ENCODE measurements at places on chromosomes 3 and 15. TPM values are rescaled to one million over a fixed set of nuclear protein-coding genes. Genes with fewer than 3 reads are reported as not detected.

KBTBD8 gene
- total RNA-seq, result 1.4 TPM

SNRK gene
- 30.7 TPM for total RNA-seq

RPL22L1 gene
- total RNA-seq, result 23.6 TPM

DNA sequence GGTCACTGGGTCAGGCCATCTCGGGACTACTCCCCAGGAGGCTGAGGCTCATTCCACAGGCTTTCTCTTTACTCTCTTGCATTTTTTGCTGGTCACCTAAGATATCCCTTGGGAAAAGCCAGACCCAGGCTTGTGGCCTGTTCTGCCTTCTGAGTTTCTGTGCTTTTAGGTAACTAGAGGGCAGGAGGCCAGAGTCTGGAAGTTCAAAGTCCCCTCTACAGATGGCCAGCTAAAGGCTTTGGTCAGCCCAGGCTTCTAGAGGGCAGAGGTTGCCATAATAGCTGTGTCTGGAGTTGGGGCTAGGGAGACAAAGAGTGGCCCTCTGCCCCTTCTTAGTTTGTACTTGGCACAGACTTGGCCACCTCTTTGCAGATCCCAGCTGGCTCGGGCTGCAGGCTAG, 8.4 kb upstream of the PARP6 start:
- no peak overlapping the region for H3K27ac ChIP-seq
- H3K4me1 ChIP-seq, result no peaks in the 10 kb centered on the region
- no peak for DNase-seq

DNA sequence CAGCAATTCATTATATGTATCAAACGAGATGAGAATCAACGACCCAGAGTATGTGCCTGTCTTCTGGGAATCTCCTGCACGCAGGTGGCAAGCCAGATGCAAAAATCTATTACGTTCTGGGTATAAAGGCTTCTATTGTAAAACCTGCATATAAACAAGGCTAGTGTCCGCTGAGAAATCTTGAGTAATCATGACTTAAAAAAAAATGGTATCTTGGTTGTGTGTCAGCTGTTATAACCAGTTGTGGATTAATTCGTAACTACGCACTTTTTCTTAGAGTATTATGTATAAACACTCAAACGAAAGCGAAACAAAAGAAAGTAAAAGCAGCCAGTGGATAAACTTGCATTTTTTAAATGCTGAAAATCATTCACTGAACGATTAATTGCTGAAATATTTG, 509.1 kb downstream of the RSL24D1 start:
- no peak overlapping the region for H3K27ac ChIP-seq
- H3K36me3 ChIP-seq, result no peaks in the 10 kb centered on the region
- no peak for DNase-seq
- H3K4me1 ChIP-seq, result no peaks in the 10 kb centered on the region
- no peak overlapping the region for H3K4me3 ChIP-seq

DNA sequence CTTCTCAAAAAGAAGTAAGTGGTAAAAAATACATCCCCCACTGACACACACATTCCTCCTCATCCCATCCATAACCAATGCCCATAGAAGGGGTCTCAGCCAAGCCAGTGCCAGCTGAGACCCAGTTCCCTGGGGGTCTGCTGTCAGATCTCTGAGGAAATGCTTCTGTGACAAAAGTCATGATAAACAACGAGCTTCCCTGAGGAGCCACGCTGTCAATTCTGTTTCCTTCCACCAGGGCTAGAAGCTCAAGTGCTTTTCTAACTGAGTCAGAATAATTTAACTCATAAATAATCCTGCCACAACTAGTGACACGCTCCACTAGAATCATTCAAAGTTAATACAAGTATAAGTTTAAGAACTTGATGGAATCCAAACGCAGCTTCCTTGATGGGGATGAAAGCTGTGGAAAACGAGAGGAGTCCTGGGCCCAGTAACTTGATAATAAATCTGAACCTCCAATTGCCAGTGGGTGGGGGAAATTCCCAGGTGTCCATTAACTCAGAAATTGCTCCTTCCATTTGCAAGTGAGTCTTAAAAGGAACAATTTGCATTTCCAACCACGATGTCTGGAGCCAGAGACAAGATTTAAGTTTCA, 348.7 kb upstream of the LMCD1 start:
- DNase-seq, result peak; percentile 42
- H3K36me3 ChIP-seq, result no peaks in the 10 kb centered on the region
- no peaks in the 10 kb centered on the region for H3K27me3 ChIP-seq
- no peak overlapping the region for H3K4me3 ChIP-seq

TGM5 gene
- total RNA-seq, result 0.17 TPM

FAM3D gene
- total RNA-seq, result not detected

DNA sequence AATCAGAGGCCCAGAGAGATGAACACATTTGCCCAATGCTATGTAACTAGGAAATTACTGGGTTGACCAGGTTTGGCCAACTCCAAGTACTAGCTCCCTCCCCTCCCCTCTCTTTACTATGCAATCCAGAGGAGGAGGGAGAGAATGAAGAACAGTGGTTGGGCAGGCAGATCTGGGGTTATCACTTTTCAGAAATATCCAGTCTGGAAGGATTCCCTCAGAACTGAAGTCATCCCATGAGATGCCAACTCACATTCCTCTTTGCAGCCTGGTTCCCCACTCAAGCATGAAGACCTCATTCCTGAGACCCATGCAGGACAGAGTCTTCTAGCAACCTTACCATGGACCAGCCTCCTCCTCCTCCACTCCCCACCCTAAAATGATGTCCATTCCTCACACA, 201.1 kb downstream of the TLE3 start:
- no peak overlapping the region for H3K4me3 ChIP-seq
- H3K4me1 ChIP-seq, result no peaks in the 10 kb centered on the region
- peaks cover 12% of the 10 kb centered on the region for H3K27me3 ChIP-seq
- no peaks in the 10 kb centered on the region for H3K36me3 ChIP-seq

- no peak overlapping the region for H3K4me3 ChIP-seq
- H3K27ac ChIP-seq, result no peak overlapping the region
- no peaks in the 10 kb centered on the region for H3K27me3 ChIP-seq
- no peaks in the 10 kb centered on the region for H3K36me3 ChIP-seq
- no peak for DNase-seq
- H3K4me1 ChIP-seq, result no peaks in the 10 kb centered on the region
These were observed 291.4 kb upstream of the ATP11B start for GRCh38 chr3:182501856-182502255.

DNA sequence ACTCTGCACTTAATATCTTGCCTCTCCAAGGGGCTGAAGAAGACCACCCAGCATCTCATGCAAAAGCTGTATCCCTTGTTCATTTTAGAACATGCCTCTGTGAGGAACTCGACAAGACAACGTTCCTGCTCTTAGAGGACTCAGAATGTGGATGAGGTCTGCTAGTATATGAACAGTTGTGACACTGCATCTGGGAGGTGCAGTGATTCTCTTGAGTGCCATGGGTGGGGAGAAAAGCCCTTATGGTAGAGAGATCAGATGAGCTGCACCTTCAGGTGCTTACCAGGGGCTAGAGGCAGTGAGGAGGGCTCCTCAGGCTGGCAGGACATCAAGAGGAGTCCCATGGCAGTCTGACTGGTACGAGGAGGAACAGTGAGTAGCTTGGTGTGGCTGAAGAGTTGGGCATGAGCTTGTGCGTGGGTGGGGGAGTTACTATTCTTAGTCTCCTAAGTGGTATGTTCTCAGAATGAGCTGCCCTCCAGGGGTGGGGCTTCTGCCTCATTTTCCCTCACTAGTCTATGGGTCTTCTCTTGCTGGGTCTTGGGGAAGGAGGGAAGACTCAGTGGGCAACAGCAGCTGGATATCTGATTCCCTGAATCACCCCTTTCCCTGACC, 56.7 kb upstream of the ATP2B2 start:
- no peak for DNase-seq
- H3K36me3 ChIP-seq, result no peaks in the 10 kb centered on the region
- no peak overlapping the region for H3K27ac ChIP-seq

SYNPR gene
- 0.17 TPM for total RNA-seq

ZDHHC3 gene
- total RNA-seq, result 80.9 TPM

DNA sequence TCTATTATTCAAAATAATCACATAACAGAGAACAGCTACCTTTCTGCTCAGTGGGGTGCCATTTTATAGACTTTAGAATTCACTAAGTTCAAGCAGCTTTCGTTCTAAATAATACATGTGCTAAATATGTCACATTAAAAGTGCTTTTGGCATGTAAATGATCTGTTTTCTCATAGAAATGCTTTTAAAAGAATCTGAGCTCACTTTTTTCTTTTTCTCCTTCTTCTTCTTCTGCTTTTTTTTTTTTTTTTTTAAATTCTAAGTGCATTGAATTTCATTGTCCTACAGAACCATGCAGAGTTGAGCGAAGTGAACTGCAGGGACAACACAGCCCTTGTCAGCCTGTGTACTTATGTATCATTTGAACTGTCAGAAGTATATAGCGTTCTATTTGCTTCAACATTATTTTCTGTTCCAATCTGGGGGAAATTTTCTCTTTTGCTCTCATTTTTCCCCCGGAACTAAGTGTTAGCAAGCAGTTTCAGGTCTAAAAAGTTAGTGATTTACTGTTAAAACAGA, 193.8 kb upstream of the TMCO5A start:
- H3K27me3 ChIP-seq, result peaks cover 5% of the 10 kb centered on the region
- no peak for DNase-seq
- no peak overlapping the region for H3K27ac ChIP-seq
- no peaks in the 10 kb centered on the region for H3K4me1 ChIP-seq

GRCh38 chr3:107651782-107652181, 129.0 kb downstream of the BBX start:
- no peak for DNase-seq
- H3K27ac ChIP-seq, result no peak overlapping the region
- H3K4me1 ChIP-seq, result no peaks in the 10 kb centered on the region
- H3K36me3 ChIP-seq, result no peaks in the 10 kb centered on the region
- H3K27me3 ChIP-seq, result no peaks in the 10 kb centered on the region

DNA sequence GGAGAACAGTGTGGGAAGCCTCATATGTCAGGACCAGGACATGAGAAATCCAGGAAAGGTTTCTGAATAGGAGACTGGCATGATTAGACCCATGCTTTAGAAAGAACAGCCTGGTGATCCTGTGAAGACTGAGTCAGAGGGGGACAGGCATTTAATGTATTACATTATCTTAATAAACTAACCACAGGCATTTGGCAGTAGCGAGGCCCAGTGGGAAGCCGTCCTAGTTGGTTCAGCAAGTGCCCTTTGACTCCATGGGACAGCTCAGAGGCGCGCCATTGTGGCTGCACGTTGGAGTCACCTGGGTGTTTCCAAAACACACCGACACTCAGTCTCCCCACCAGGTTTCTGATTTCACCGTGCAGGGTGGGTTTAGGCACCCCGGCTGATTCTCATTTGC, 90.5 kb upstream of the DGKG start:
- no peaks in the 10 kb centered on the region for H3K36me3 ChIP-seq
- H3K4me1 ChIP-seq, result no peaks in the 10 kb centered on the region
- no peaks in the 10 kb centered on the region for H3K27me3 ChIP-seq
- no peak overlapping the region for H3K4me3 ChIP-seq
- no peak overlapping the region for H3K27ac ChIP-seq
- DNase-seq, result peak; percentile 81

GRCh38 chr3:170046269-170047132, 8.7 kb downstream of the GPR160 start:
- H3K36me3 ChIP-seq, result no peaks in the 10 kb centered on the region
- no peak overlapping the region for H3K4me3 ChIP-seq
- H3K27ac ChIP-seq, result no peak overlapping the region
- H3K4me1 ChIP-seq, result no peaks in the 10 kb centered on the region

GRCh38 chr3:45048244-45048643, 22.1 kb downstream of the CLEC3B start:
- no peaks in the 10 kb centered on the region for H3K27me3 ChIP-seq
- DNase-seq, result no peak
- H3K36me3 ChIP-seq, result no peaks in the 10 kb centered on the region
- H3K4me1 ChIP-seq, result no peaks in the 10 kb centered on the region

GRCh38 chr3:154480033-154480432, 50.0 kb upstream of the GPR149 start:
- H3K36me3 ChIP-seq, result no peaks in the 10 kb centered on the region
- no peak overlapping the region for H3K27ac ChIP-seq
- H3K27me3 ChIP-seq, result no peaks in the 10 kb centered on the region
- H3K4me1 ChIP-seq, result no peaks in the 10 kb centered on the region
- H3K4me3 ChIP-seq, result no peak overlapping the region

A4GNT gene
- not detected for total RNA-seq

GRCh38 chr3:183381179-183381578, 47.2 kb downstream of the MCF2L2 start:
- no peaks in the 10 kb centered on the region for H3K36me3 ChIP-seq
- H3K27ac ChIP-seq, result no peak overlapping the region
- H3K27me3 ChIP-seq, result no peaks in the 10 kb centered on the region
- DNase-seq, result no peak
- no peak overlapping the region for H3K4me3 ChIP-seq

GRCh38 chr3:72322264-72322976, 525.8 kb downstream of the SHQ1 start:
- H3K27me3 ChIP-seq, result no peaks in the 10 kb centered on the region
- H3K4me3 ChIP-seq, result no peak overlapping the region
- no peak for DNase-seq
- no peaks in the 10 kb centered on the region for H3K36me3 ChIP-seq

- peaks cover 5% of the 10 kb centered on the region for H3K36me3 ChIP-seq
- H3K27ac ChIP-seq, result peak overlapping the region; percentile 78
- H3K4me3 ChIP-seq, result peak overlapping the region; percentile 10
- peak; percentile 93 for DNase-seq
- H3K4me1 ChIP-seq, result peaks cover 80% of the 10 kb centered on the region
These were observed 113.7 kb upstream of the RPL32 start for GRCh38 chr3:12954891-12955650.

ATP1B3 gene
- 32.5 TPM for total RNA-seq

GHRL gene
- total RNA-seq, result not detected

DNA sequence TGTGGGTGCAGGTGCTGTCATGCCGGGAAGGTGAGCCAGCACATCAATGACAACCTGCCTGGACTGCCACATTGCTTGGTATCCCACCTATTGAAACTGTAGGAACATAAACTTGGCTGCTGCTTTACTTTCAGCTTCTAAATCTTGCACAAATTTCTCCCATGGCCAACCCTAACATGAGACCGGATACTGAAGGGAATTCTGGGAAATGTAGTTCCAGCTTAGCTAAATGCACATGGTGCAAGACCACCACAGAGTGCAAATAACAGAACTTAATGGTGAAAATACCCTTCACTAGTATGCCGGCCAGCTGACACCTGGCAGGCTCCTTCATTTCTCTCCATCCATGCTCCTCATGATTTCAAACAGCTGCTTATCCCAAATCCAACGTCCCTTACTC, 247.4 kb downstream of the ARRDC4 start:
- no peak overlapping the region for H3K27ac ChIP-seq
- no peak overlapping the region for H3K4me3 ChIP-seq
- H3K4me1 ChIP-seq, result no peaks in the 10 kb centered on the region
- DNase-seq, result peak; percentile 60
- no peaks in the 10 kb centered on the region for H3K27me3 ChIP-seq

ISLR gene
- 149 TPM for total RNA-seq

GRCh38 chr3:184713040-184713355, 1.1 kb upstream of the MAGEF1 start:
- H3K36me3 ChIP-seq, result no peaks in the 10 kb centered on the region
- peak overlapping the region; percentile 92 for H3K27ac ChIP-seq
- peaks cover 51% of the 10 kb centered on the region for H3K4me1 ChIP-seq
- no peaks in the 10 kb centered on the region for H3K27me3 ChIP-seq

Data from esophagus muscularis mucosa (tissue), 4 donors.